NCI-H510A (cell line): ENCODE measurements at places on chromosomes 11 and 22.

DNA sequence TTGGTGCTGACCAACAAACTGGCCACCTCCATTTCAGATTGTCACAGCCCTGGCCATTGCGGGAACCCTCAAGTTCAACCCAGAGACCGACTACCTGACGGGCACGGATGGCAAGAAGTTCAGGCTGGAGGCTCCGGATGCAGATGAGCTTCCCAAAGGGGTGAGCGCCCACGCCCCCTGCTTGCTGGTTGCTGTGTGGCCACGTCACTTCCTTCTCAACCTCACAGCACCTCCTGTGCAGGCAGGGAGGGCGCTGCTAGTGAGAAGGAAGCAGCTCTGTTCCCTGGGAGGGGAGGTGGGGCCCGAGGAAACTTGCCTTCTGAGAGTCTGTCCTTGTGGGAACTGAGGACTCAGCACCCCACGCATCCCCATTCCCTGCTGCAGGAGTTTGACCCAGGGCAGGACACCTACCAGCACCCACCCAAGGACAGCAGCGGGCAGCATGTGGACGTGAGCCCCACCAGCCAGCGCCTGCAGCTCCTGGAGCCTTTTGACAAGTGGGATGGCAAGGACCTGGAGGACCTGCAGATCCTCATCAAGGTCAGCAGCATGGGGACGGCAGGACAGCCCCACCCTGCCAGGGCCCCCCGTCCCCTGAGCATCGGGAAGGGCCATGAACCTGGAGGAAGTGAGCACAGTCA is 19.3 kb downstream of the POLR3H start:
- DNase-seq, result no peak

GRCh38 chr11:118219732-118220131 is 5.1 kb downstream of the JAML start:
- DNase-seq, result no peak

GRCh38 chr11:6096417-6096816 is 11.1 kb upstream of the OR56B4 start:
- no peak for DNase-seq

DNA sequence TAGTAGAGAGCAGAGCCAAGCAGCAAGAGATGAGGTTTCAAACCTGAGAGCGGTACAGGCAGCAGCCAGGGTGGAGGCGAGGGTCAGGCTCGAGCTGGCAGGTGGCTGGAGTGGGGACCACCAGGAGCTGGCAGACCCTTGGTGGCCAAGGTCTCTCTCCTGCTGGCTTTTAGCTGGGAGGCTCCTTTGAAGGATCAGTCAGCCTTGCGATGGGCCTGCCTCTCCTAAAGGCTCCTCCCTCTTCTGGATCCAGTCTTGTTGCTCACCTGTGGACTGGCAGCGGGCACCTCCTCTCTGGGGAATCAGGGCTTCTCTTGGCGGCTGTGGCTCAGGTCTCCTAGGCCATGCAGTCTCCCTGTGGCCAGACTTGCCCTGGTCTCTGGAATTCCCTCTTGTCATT is 24.8 kb downstream of the TPST2 start:
- DNase-seq, result no peak

GRCh38 chr11:105603156-105603555 is 6.7 kb upstream of the GRIA4 start:
- DNase-seq, result no peak

DNA sequence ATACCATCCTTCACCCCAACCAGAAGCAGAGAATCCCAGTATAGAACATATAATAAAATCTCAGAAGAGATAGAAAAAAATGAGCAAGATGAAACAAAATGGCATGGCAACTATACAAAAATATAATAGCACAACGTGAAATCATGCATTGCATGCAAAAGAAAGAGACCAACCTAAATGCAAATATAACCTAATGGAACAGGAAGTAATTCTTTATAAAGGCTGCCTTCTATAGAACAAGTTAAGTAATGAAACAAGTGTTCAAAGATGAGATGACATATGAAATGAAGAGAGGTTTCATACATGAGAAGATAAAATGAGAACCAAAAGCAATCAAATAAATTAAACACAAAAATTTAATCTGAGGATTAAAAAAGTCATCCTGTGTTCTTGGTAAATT is 18.5 kb upstream of the ARHGAP20 start:
- no peak for DNase-seq

DNA sequence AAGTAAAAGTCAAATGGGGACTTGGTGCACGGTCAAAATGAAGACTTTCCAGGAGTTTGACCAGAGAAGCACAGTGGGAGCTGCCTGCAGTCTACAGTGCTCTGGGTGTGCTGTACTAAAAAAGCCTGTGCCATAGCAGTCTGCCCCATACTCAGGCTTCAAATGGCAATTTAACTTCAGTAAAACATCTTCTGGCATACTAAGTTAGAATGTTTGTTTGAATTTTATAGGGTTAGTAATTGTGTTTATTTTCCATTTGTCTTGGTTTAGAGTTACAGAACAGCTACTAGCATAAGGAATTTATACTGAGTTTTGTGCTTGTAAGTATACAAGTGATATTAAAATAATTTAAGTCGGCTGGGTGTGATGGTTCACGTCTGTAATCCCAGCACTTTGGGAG is 29.3 kb upstream of the LIPT2 start:
- DNase-seq, result no peak

GRCh38 chr11:74570266-74571061 is 21.9 kb upstream of the POLD3 start:
- no peak for DNase-seq

GRCh38 chr11:114826910-114827442 is 148.6 kb downstream of the NXPE2 start:
- no peak for DNase-seq

GRCh38 chr22:20141186-20142077 is 9.4 kb downstream of the CCDC188 start:
- no peak for DNase-seq

GRCh38 chr11:19080579-19080993 is 20.1 kb upstream of the MRGPRX2 start:
- DNase-seq, result no peak

DNA sequence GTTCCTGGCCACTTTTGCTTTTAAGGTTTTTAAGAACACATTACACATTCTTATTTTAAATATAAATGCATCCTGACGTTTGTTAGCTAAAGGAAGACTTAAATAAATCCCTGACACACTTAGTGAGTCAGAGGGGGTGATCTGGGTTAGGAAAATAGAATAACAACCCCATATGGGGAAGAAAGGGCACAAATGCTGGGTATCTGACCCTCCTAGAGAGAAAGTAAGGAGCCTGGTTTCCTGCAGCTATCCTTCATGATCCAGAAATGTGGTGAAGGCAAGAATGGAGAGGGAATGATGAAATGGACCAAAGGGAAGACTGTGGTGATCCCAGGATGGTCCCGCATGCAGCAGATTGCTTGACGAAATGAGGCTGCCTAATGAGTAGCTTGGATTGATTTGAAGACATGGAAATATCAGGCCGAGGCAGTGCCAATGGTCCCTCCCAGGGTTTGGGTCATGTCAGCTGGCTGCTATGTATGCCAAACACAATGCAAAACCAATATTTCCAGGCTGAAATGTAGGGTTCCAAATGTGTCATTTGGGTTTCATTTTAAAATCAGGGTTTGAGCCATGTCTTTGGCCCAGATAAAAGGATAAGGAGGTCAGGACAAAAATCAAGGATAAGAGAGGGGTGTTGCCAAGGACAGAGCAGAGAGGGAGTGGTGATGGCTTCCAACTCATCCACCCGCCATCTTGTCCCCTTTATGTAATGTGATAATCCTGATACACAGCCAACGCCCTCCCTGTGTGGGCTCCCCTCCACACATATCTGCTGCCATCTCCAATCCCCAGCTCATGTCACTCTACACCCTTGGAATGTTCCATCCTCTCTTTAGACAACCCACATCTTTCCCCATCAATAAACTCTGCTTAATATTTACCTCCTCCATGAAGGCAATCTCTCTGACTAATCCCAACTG is 135.1 kb upstream of the PITPNB start:
- DNase-seq, result no peak

GRCh38 chr22:20531404-20532201 is 24.2 kb downstream of the MED15 start:
- peak; percentile 49 for DNase-seq

DNA sequence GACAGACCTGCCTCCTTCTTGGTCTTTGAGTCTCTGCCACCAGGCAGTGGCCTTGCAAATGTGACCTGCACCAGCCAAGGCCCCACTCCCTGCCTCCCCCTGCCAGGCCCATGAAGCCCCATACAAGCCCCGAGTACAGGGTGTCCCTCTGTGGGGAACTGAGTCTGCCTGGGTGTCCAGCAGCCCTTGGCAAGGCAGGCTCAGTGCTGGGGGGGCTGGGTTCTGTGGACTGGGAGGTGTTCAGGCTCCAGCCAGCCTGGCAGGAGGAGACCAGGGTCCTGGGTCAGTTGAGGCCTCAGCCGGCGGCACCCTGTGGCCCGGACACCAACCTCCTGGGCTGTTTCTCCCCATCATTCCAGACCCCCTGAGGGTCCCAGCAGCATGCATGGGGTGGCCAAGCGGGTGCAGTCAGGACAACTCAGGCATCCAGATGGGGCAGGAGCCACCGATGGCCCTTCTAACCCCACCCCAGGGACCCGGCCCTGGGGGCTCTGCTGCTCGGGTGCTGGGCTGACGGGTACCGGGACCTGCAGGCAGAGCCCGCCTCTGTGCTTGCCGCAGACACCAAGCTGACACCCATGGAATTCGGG is 5.7 kb downstream of the MUC5AC start:
- no peak for DNase-seq

- peak; percentile 55 for DNase-seq
Observed at GRCh38 chr22:46563381-46564083, 26.1 kb upstream of the CELSR1 start.

DNA sequence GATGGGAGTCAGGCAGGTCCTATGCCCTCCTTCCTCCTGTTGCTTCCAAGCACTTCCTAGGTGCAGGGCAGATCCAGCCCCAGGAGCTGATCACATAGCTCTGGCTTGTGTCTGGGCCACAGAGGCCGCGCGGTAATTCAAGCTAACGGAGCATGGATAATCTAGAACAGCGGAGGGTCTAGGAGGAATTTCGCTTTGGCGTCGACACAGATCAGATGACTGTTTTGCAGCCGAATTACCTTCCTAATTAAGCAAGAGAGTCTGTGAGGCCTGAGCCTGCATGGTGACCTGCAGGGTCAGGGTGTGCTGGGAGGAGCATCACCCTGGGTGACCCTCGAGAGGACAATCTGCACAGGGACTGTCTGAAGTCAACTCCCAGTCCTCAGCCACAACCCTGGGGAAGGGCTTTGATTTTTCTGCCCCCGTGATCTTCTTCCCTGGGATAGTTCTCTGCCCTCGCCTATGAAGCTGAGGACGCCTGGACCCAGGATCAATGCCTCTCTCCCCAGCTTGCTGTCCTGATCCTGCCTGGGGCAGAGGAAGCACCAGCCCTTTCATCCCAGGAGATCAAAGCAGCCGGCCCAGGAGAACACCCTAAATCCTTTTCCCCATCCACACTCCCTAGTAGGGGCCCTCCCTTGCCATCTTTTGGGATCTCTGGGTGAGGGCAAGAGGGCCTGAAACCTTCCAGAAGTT is 11.0 kb downstream of the NECTIN1 start:
- no peak for DNase-seq

GRCh38 chr11:112320668-112321067 is 60.0 kb upstream of the PLET1 start:
- DNase-seq, result peak; percentile 37

- no peak for DNase-seq
Observed at GRCh38 chr11:56027354-56027753, at the start of gene OR5AS1. Gene OR5AS1 (plus strand): TSS chr11:56027654. CDS start chr11:56030419, 2,765 bp downstream.

DNA sequence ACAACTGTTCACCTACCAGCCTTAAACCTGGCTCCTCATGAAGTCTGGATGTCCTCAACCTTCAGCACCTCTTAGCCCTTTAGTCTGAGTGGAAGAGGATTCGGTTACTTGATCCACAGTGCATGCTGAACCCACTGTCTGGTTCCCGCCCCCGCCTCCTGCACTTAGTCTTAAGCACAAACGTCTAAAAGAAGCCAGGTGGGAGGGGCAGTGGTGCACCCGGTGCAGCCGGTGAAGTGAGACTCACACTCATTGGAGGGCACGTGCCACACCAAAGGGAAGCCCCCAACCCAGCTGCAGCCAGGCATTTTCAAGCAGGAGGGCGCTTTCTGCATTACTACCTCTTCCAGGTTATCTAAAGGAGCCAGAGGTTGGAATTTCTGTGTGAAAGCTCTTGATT is 146.8 kb downstream of the COMMD9 start:
- no peak for DNase-seq

GRCh38 chr22:42758931-42759629 is 38.4 kb upstream of the A4GALT start:
- no peak for DNase-seq

DNA sequence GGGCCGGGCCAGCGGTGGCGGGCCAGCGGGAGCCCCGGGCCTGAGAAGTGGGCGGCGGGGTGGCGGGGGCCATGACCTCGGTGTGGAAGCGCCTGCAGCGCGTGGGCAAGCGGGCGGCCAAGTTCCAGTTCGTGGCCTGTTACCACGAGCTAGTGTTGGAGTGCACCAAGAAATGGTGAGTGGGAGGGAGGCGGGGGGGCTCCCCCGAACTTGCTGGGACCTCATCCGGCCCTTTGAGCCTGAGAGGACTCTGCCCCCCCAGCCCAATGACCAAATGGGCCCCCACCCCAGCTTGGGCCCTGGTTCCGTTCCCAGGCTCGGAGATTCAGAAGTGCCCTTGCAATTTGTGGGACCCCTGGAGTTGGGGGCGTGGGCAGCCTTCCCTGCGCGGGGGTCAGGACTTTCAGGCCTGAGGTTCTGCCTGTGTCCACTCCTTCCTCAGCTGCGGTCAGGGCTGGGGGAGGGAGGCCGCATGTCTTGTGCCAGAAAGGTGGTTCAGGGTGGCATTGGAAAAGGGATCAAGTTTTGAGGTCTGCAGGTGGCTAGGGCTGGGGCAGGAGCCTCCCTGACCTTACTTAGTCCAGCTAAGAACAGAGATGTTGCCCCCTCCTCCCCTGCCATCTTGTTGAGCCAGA is 496 bp downstream of the EHBP1L1 start:
- DNase-seq, result no peak

DNA sequence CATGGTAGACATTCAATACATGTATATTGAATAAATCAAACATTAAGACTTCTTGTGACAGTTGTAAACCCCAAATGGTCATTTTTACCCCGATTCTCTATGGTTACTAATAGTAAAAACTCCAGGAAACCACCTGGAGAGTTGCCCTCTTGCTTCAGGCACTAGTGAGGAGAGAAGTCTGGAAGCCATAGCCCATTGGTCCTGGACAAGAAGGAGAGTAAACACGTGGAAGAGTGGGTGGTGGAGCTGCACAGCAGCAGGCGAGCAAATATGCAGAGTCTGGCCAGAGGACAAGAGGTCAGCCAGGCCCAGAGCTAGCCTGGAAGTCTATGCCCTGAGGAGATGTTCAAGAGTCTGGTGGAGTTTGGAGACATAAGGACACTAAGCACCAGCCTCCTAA is 17.7 kb downstream of the DCHS1 start:
- no peak for DNase-seq
